ENCODE measurements at places on chromosomes 12 and 14. TPM values are rescaled to one million over a fixed set of nuclear protein-coding genes. Genes with fewer than 3 reads are reported as not detected.

Gene NKX2-1
- total RNA-seq, result not detected

GRCh38 chr14:92459030-92459949 lies 54.3 kb upstream of the RIN3 start:
- DNase-seq, result no peak

DNA sequence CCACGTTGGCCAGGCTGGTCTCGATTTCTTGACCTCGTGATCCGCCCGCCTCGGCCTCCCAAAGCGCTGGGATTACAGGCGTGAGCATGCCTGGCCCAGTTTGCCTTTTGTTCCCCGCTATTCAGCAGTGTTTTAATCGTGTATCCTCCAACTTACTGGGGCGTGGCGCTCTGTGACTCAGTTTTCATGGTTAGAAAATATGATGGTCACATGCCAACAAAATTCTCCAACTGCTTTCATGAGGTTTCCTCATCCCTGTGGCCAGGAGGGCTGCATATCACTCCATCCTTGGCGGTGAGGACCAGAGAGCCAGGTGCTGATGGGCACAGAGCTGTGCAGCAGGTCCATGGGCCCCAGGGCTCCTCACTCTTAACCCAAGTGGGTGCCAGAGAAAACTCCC lies 33.0 kb upstream of the PRMT8 start:
- DNase-seq, result peak; percentile 99

DNA sequence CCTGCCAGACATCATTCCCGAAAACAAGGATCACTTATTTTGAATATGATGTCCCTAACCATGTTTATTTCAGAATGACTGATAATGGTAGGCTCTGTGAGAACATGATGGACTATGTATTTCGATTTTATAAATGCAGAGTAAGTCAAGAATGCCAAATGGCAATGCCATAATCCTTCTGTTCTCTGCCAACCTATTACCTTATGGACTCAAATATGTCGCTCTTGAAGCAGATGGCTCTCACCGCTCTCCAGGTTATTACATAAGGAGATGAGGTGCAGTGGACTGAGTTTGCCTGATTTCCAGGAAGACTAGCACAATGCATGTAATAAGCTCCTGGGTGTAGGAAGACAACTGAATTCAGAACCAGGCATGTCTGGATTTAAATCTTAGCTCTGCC lies 227.2 kb downstream of the BTG1 start:
- no peak for DNase-seq

DNA sequence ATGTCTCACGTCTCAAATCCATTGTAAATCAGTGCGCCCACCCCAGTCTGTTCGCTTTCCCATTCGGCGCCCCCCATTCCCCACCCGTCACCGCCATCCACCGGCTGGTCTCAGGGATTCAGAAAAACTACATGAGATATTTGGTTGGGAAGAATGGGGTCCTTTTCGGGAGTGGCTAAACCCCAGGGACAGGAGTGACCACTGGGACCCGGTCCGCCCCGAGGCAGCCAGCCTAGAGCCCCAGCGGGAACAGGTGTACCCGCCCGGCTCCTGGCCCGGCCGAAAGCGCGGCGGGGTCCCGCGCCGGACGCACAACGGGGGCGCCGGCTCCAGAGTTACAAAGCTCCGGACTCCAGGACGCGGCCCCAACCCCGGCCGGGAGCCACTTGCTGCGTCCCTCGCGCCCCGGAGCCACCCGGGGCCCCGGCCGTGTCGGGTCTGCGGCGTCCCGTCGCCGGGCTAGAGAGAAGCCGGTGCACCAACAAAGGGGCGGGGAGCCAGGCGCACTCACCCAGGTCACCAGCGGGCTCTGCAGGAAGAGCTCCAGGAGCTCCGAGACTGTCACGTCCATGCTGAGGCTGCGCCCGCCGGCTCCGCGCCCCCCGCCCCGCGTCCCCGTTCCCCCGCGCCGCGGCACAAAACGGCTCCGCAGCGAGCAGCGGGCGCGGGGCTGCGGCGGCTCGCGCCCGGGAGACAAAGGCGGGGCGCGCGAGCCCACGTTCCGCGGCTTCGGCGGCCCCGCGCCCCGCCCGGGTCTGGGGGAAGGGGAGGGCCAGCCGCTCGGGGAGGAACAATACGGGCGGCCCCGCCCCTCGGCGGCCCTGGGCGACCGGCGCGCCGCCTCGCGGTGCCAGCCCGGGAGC lies at the start of gene CCDC88C:
Gene CCDC88C (minus strand): TSS at position 701 of the 863 bp plus-strand sequence. CDS start 130 bp downstream, at position 571.
- no peak for DNase-seq

- DNase-seq, result no peak
Observed at GRCh38 chr12:68940731-68941130, 7.8 kb upstream of the CPM start.

DNA sequence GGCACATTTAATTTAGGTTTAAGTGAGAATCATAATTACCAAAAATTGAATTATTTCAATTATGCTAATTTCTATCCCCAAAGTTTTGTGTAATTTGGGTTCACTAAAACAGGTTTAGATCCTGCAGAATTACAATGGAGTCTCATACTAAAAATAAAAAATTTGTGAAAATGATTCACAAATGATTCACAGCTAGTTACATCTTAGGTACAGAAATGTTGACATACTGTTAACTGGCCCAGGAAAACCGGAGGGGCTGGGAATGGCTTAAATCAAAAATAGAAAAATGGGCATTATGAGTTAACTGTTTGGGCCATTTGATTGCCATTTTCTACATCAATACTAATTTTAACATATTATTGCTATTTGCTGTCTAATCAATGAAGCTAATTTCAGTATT lies 76.1 kb downstream of the RMST start:
- DNase-seq, result no peak

Gene BCL11B
- total RNA-seq, result 8.3 TPM

DNA sequence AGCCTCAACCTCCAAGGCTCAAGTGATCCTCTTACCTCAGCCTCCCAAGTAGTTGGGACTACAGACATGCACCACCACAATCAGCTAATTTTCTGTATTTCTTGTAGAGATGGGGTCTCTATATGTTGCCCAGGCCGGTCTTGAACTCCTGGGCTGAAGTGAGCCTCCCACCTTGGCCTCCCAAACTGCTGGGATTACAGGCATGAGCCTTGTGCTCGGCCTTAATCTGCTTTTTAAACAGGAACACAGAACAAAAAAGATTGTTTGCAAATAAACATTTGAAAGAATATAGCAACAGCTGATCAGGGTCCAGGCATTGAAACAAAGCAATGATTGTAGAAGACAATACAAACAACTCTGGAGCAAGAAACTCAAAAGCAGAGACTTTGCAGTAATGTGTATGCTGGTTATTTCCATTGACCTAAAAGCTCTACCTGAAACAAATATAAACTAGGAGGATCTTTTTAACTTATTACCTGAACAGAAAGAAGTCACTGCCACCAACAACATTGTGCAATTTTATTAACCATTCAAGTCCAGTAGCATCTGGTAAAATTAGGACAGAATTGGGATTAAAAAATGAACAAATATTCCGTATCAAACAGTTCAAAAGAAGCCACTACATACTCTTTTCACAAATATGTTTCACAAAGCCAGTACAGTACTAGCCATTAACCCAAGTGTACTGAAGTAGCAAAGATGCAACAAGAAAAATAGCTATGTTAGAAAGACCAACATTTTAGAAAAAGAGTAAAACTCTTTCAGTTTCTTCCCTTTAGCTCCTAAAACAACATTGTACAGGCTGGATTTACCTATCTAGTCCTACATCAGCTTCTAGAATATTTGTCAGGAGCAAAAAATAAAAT lies 14.2 kb downstream of the AMN1 start:
- DNase-seq, result no peak

DNA sequence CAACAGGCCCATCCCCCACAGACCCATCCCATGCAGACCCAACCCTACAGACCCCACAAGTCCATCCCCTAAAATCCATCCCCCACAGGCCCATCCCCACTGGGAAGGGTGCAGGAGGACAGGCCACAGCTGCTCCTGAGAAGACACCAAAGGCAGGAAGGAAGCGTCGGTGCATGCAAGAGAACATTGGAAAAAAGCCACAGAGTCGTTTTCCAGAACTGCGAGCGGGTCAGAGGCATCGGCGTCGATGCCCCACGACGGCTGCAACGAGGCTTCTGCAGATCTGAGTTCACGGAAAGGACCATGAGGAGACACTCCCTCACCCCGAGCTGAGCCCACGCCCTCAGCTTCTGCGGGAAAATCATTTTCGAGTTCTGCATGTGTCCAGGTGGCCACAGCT lies 59.6 kb upstream of the GALNT9 start:
- DNase-seq, result no peak

DNA sequence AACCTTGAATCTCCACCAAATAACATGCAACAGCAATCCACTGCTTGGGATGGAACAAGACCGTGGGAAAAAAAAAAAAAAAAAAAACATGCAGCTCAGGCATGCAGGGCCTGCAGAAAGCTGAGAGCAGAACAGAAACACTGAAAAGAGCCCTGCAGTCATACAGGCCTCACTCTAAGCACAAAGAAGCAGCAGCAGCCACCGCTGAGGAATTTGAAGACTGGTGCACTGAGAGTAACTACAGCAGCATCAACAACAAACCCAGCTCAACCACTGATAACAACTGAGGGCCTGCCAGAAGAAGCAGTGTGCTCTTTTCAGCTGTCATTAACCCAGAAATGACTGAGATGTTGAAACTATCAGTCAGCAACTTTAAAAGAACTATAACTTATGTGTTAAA lies 354.7 kb upstream of the TMTC1 start:
- no peak for DNase-seq

GRCh38 chr14:95255487-95255886 lies 64.2 kb downstream of the CLMN start:
- DNase-seq, result peak; percentile 87

DNA sequence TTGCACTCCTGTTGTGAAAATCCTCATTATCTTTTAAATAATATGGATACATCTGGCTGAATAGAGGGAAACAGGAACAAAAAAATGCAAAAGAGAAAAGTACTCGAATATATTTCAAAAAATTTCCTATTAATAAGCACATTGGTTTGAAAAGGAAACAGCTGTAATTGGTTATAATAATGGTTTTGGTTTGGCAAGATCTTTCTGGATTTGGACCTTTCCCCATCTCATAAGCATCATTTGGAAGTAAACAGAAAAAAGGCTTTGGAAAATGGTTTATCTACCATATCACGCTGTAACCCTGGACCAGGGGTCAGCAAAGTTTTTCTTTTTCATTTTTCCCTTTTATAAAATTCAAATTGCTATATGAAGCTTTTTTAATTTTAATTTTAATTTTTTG lies 2.8 kb upstream of the NINJ2 start:
- DNase-seq, result no peak

DNA sequence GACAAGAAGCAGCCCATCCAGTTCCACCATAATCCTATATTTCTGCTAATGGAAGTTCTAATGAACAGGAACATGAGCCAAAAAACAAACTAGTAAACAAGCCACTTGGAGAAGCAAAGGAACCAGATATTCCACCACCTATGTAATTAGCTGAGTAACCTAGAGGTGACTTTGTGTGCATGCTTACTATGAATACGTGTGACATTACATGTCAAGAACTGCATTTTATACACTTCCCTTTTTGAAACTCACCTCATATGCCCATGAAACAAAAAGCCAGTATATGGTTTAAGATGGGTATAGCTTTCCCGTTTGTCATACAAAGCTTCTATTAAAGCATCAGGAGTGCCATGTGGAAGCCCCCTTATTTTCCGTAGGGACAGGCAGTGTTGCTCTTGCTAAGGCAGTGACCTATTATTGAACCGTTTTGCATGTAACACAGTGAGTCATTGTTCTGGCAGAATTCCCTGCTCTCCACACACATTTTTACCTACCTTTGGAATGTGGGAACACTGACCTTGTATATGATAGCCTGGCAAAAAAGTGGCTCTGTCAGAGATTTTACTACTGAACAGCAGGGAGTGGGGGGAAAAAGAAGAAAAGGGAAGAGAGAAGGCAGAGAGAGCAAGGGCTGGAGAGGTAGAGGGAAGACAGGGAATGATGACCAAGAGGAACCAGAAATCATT lies 34.8 kb upstream of the FRMD6 start:
- peak; percentile 80 for DNase-seq

Data from mammary epithelial cell (primary cell).